ENCODE measurements at places on chromosomes 5 and 9.

GRCh38 chr9:89410641-89411350 is 87.1 kb downstream of the SEMA4D start:
- DNase-seq: peak; percentile 81

- DNase-seq: no peak
Measured at GRCh38 chr5:66312266-66312665, 168.2 kb downstream of the SREK1 start.

- no peak for DNase-seq
Measured at GRCh38 chr9:113184539-113184938, 33.7 kb downstream of the SLC31A2 start.

GRCh38 chr5:134447815-134448520 is 36.3 kb upstream of the CDKN2AIPNL start:
- DNase-seq: no peak

DNA sequence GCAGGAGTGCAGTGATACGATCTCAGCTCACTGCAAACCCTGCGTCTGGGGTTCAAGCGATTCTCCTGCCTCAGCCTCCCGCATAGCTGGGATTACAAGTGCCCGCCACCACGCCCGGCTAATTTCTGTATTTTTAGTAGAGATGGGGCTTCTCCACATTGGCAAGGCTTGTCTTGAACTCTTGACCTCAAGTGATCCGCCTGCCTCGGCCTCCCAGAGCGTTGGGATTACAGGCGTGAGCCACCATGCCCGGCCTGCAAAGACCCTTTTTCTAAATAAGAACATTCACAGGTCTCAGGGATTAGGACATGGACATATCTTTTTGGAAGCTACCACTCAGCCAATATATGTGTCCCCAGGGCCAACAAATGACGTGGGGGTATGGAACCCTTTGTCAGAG is 49.6 kb upstream of the GFPT2 start:
- no peak for DNase-seq

- peak; percentile 41 for DNase-seq
Measured at GRCh38 chr5:115962239-115962564, at the start of gene LVRN. TSS of gene LVRN (plus strand) at chr5:115962475. CDS start at chr5:115962618, 143 bp downstream.

DNA sequence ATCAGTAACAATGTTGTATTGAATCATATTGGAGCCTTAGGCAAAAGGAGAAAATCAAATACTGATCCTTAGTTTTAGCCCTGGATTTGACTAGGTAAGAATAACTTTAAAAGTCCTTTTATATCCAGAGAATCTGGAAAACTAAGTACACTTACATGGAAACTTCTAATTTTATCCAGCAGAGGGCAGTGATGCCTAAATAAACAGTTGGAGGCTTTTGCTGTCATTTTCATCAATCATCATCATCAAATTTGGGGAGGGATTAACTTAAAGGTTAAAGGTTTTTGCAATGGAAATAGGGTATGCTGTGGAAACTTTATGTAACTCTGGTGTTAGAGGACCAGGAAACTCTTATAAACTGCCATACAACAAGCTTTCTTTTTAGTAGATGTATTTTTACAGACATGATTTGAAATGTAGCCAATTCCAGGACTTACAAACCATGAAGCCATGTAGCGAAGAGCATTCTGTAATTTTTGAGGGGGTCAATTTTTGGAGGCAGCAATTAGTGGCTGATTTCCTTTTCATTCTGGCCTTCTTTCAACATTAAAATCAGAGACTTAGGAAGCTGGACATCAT is 112.7 kb downstream of the OSTF1 start:
- DNase-seq: peak; percentile 46

GRCh38 chr9:7273575-7273974 is 515.8 kb downstream of the KDM4C start:
- peak; percentile 31 for DNase-seq

DNA sequence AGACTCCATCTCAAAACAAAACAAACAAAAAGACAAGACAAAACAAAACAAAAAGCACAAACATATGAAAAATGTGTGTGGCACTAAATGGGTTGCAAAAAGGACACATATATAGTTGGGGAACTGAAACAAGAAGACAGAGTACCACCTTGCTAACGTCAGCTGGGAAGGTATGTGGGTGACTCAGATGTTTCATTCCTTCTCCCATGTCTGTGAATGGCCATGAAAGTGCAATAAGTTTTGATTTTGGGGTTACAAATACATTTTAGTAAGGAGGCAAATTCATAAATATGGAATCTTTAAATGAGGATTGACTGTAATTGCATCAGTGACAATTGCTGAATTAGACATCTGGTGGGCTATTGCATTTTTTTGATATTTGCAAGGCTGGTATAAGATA is 81.6 kb upstream of the KLF4 start:
- no peak for DNase-seq

DNA sequence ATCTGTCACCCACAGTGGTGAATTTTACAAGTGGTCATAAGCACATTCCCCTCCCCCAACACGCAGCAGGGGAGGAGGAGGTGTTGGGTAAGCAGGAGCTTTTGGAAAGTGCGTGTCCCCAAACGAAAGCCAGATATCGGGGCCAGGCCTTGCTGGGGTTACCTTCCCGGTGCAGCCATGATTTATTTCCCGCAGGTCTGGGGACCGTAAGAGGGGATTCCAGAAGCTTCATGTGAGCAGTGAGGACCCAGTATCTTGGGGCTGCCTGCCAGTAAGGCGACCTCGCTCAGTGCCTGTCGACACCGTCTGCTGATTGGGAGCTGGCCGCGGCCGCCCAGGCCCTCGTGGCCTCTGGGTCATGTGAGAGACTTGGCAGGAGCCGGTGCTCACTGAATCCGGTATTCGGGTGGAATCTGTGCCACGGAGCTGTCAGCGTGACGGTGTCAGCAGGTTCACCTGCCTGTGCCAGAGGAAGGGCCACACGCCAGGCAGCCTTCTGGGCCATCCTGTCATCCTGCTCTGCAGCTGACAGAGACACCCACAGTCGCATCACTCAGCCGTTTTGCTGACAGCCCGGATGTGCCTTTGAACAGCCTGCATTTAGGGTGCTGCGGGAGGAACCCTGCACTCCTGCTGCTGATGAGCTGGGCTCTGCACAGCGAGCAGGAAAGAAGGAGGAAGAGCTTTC is 37.3 kb downstream of the SEC61B start:
- DNase-seq: peak; percentile 40

GRCh38 chr9:82206946-82207345 is 218.4 kb downstream of the SPATA31D1 start:
- no peak for DNase-seq

DNA sequence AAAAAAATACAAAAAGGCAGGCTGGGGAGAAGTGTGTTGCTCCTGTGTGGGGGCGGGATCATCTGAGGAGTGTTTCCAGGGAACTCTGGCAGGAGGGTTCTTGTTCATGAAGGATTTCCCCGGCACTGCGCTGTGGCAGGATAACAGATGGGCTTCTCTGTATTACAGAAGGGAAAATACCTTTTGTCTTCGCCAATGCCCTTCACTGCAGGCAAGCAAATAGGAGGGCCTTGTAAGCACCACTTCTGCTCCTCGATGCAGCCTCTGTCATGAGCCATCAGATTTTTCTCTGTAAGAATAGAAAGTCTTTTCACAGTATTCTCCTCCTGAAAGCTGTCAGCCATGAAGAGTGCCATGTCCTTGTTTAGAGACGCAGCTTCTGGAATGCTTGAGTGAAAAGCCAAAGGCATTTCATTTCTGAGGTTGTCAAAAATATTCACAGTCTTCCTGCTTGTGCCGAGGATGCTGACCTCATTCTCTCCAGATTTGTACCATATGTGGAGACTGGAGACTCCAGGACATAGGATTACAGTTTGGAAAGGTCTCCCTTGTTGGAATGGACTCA is 294.0 kb downstream of the YTHDC2 start:
- DNase-seq: no peak

DNA sequence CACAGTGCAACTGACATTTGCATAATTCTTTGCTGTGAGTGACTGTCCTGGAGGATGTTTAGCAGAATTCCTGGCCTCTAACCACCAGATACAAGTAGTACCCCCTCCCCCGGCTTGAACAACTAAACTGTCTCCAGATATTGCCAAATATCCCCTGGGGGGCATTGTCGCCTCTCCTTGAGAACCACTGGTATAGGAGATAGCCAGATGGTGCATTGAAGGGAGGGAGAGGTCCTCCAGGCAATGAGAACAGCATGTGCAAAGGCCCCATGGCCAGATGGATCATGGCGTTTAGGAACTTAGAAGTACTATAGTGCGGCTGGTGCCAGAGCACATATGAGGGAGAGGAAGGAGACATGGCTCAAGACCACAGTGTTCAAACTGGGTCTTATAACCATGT is 18.9 kb upstream of the ORM1 start:
- DNase-seq: peak; percentile 4

DNA sequence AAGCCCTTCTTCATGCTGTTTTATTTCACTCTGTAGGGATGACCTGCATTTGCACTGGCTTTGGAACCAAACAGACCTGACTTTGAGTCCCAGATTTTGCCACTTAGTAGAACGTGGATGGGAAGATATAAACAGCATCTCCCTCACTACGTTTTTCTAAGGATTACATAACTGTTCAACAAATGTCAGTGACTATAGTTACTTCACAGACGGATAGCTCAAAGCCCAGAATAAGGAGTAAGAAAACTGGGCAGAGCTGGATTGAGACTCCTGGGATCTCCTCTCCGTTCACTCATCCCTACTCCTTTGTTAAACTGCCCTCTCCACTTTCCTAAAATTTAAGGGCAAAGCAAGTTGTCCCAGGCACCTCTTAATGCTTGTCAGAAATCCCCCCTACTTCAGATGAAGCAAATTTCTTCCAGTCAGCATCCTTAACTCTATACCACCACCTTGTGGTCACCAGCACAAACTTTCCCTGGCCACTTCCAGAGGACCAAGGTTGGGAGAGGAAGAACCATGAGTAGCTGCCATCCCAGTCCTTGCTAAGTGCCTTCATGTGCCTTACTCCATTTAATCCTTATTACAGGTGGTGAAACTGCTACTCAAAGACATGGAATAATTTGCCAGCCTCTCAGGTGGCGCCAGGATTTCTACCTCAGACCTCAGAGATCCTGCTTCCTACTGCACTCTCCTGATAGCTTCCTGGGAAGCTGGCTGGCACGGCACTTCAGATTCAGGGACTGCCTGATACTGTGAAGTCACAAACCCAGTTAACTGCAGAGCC is 38.4 kb downstream of the EGR1 start:
- peak; percentile 80 for DNase-seq

DNA sequence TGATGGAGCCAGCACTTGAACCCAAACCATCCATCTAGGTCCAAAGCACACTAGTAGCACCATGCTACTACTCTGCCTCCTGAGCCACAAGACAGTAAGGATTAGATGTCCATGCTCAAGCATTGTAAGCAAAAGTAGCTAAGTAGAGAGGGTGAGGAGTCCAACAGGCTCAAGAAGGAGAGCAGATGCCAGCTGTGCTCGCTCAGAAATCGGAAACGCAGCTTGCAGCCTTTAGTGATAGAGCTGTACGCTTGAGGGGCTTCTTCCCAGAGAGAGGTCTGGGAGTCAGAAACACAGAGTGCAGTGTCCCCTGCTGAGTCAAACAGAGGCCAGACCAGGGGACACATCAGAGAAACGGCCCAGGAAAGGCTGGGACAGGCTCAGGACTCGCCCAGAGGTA is 32.7 kb upstream of the GABRP start:
- no peak for DNase-seq

- no peak for DNase-seq
Measured at GRCh38 chr5:74490814-74491213, 149.7 kb downstream of the ENC1 start.

DNA sequence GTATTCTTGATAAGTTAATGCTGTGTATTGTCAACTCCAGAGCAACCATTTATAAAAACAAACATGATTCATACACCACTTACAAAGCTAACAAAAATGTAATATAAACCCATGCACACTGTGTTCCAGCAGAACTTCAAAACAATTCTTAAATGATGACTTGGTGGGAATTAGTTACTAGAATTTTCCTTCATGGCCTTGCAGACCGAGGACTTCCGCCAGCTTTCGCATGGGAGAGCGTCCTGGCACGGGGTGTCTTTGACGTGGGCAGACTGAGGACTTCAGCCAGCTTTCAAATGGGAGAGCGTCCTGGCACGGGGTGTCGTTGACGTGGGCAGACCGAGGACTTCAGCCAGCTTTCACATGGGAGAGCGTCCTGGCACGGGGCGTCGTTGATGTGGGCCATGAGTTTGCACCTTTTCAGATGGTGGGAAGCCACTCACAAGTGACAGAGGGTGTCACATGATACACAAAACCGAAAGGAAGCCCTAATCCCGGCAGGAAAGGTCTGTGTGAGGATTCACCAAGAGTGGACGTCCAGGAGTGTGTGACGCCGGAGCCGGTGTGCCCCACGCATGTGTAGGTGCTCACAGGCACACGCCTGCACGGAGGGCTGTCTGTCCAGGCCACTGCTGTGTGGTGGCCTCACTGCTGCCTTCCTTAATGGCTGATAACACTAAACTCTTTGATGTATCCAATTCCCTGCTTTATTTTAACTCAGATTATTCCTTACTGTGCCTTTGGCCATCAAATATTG is 211.3 kb upstream of the IRX4 start:
- DNase-seq: no peak

- no peak for DNase-seq
Measured at GRCh38 chr5:124649491-124650146, 96.8 kb downstream of the ZNF608 start.

DNA sequence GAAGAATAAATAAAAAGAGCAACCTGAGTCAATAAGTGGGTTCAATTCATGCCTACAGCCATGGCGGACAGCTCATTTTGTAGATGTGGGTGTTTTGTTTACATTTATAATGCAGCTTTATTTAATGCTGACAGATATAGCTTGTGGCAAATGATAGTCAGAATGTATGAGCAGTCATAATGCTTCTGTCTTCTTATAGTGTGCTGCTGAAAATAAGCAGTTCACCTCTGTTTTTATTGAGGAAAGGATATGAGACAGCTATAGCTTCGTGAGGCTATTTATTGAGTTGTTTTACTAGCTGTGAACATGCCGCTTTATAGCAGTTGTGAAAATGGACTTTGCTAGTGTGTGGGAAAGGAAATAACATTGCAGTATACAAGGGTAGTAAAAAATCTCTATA is 147.4 kb downstream of the PBX3 start:
- DNase-seq: no peak

- no peak for DNase-seq
Measured at GRCh38 chr5:35360671-35361070, 130.4 kb upstream of the PRLR start.

GRCh38 chr9:71772726-71773125 is 4.4 kb upstream of the CEMIP2 start:
- DNase-seq: no peak

DNA sequence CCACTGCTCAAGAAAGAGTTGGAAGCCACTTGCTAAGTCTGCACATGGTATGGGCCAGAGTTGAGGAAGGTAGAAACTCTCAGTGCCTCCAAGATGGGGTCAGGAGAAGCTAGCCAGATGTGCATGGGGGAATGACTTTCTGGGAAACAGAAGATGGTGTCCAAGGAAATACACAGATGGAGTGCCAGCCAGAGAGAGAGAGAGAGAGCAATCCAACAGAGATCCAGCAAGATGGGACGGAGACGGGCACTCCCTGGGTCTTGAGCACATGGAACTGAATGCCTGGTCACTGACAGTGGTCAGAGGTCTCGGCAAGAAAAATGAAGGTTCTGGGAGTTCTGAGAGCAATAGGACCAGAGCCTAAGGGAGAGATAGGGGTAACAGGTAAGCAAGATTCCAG is 82.1 kb downstream of the SH3TC2 start:
- DNase-seq: no peak
